ENCODE measurements at places on chromosomes 7 and 10.

DNA sequence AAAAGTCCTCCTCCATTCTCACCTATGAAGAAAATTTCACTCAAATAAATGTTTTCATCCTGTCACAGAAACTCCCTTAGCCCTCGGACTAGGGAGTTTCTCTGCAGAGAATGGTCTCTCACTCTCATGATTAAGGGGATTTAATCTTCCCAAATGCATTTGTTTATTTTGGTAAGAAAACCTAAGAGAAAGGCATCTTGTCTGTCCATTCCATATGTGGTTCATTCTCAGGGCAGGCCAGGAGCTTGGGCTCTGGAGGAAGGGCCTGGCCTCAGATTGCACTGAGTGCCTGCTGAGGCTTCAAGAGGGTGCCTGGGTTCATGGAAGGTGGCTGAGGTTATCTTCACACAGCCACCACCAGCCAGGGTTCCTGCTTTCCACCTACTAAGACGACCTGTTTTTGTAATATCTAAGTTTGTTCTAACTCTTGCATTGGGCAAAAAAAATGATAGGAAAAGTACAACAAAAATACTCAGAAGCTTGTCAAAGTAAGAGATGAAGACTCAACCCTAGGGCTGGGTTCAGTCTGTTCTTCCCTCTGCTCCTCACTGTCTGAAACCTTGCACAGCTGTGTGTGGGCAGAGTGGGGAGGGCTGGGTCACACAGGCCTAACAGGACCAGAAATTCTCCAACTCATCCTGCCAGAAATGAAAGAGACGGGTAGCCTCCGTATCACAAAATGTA lies 186.7 kb downstream of the CXCL12 start:
- no peak for DNase-seq

GRCh38 chr7:16078076-16078952 lies 343.0 kb downstream of the CRPPA start:
- no peak for DNase-seq

- DNase-seq: no peak
These were observed 233.8 kb upstream of the LYZL1 start for GRCh38 chr10:29055101-29055500.

GRCh38 chr10:77478247-77478961 lies 159.2 kb downstream of the KCNMA1 start:
- DNase-seq: no peak

- no peak for DNase-seq
These were observed 191.0 kb downstream of the ZEB1 start for GRCh38 chr10:31509989-31510388.

DNA sequence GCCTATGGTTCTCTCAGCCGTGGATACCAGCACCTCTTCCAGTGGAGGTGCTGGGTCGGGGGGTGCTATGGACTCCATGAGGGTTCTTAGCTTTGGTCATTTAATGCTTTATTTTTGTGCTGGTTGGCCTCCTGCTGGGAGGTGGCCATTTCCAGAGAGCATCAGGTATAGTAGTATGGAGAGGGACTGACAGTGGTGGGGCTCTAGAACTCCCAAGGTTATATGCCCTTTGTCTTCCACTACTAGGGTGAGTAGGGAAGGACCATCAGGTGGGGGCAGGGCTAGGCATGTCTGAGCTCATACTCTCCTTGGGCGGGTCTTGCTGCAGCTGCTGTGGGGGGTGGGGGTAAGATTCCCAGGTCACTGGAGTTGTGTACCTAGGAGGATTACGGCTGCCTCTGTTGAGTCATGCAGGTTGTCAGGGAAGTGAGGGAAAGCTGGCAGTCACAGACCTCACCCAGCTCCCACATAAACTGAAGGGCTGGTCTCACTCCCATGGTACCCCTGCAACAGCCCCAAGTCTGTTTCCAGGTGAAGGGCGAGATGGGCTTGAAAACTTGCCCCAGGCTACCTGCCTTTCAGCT lies 763.2 kb upstream of the LRRTM3 start:
- no peak for DNase-seq
